ENCODE measurements at places on chromosomes 1 and 21. TPM values are rescaled to one million over a fixed set of nuclear protein-coding genes. Genes with fewer than 3 reads are reported as not detected.

Gene FAM163A
- not detected for total RNA-seq

Gene MORN1
- total RNA-seq = 4.4 TPM

Gene CELA2A
- total RNA-seq = not detected

Gene CD1C
- total RNA-seq = not detected

DNA sequence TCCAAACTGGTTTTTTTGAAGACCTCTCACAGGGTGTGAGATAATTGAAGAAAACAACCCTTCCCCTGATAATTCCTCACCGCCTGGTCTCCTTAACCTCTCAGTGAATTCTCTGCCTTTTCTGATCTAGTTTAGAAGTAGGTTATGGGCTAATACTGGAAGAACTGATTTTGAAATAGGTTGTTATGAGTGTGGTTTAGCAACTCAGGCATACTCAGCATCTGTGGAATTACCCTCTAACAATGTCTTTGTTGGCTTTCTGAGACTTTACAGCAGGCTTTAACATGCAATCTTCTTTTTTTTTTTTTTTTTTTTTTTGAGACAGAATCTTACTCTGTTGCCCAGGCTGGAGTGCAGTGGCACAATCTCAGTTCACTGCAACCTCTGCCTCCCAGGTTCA is 10.3 kb upstream of the PLD5 start:
- ATAC-seq = no peak

DNA sequence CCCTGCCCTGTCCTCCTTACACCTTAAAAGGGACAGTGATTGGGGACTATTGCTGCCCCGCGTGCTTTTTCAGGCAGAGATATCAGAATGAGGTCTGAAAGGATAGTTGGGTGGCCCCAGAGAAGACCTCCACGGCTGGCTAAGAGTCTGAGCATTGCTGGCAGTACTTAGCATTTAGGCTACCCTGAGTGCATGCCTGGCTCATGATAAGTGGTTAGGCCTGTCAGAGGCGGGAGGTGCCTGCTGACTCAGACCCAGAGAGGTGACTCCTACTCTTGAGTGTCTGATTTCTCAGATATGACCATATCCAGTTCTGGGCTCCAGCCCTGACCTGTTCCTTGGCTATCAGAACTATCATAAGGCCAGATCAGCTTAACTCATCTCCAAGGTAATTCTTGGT is 213.7 kb downstream of the PBX1 start:
- peak; percentile 85 for ATAC-seq

- no peak for ATAC-seq
Observed at GRCh38 chr1:48596046-48596445, 124.0 kb upstream of the SPATA6 start.

Data from activated T-helper 17 cell treated with anti-CD3 and anti-CD28 coated beads, Interleukin-2, amount 50 U/mL, for 72 hours (primary cell).